CD4-positive, alpha-beta T cell treated with Interleukin-4 for 1 hour (primary cell): ENCODE measurements at places on chromosomes 5 and 9.

- no peak for DNase-seq
Measured at GRCh38 chr5:153744751-153745150, 254.3 kb downstream of the GRIA1 start.

DNA sequence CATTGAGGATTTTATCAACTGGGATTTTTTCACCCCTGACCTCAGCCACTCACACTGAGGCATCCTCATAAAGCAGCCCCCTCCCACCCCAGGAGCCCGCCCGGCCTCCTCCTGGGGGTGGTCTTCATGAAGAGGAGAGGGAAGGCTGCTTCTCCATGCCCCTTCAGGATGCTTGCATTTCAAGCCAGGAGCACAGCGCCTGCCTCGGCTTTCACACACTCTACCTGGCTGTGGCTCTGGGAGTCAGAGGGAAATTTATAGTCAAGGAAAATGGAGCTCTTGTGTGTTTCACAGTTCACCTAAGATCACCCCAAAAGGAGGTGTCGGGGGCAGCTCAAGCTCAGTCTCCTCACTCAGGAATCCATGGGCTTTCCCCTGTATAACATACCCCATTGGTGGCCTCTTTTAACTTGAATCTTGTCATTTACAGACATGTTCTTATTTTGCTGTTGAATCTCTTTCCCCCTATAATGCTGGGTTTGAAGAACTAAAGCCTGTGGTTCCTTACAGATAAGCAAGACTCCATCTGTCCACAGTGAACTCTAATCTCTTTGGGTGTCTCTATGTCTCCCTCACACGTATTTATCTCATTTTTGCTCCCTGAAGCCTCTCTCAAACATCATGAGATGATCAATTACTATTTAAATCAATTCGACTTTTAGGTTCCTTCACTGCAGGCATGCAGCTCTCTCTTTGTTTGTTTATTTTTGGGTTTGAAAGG, 22.6 kb upstream of the IQGAP2 start:
- DNase-seq, result no peak

DNA sequence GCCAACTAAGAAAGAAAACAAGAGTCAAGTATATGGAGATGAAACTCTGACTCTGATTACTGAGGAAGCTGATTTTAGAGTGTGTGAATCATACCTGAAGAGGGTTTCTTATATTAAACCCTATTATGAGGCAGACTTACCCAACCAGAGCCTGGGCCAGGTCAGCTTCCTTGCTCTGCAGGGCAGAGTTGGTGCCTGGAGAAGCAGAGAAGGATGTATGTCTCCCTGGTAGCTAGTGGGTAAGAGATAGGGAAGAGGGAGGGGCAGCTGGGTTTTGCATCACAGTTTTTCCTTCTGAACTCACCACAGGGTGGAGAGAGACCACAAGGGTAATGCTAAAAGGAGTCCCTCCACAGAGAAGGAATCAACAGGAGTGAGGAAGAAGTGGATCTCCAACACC, 104.1 kb downstream of the CMYA5 start:
- no peak for DNase-seq

DNA sequence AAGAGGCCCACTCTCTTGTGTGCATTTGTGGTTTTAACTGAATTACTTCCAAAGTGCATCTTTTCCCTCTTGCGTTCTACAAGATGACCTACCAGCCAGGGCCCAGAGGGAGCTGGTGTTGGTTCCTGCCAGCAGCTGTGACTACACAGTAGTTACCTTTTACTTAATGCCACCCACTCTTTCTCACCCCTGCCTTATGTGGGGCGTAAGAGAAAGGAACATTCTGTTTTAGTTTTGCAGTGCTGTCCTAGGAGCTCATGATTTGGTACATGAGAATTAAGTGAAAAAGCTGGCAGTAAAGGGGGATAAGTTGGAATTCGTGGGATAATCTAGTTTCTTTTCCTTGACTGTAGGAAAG, 45.4 kb downstream of the RCL1 start:
- DNase-seq, result no peak

DNA sequence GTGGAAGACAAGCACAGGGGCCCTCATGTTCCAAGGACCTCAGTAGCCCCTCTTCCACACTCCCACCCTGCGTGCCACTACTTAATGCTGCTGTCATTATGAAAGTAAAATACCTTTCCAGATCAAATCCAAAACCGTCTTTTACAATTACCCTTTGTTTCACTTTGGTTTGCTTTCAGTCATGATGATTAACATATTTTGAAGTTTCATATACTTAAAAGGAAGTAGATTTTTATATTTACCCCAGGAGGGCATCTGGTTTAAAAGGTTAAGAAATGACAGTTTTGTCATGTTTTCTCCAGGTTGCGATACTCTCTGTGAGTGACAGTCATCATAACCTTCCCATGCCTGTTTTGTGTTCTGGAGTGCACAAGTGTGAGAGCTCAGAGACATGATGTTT, 13.5 kb upstream of the MAP1B start:
- DNase-seq, result no peak

DNA sequence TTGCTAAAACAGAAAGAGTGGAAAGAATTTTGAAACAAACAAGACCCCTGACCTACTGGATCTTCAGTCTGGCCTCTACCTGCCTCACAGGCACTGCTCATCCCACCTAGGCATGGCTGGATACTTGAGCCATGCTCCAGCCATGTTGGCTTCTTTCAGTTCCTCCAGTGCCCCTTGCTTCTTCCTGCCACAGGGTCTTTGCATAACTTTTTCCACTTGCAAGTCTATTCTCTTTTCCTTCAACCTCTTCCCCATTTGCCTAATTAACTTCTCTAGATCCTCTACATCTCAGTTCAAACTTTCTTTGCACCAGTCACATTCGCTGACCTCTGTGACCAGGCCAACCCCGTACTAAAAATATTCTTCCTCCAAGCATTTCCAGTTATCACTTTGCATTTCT, 50.4 kb downstream of the STARD4 start:
- no peak for DNase-seq

DNA sequence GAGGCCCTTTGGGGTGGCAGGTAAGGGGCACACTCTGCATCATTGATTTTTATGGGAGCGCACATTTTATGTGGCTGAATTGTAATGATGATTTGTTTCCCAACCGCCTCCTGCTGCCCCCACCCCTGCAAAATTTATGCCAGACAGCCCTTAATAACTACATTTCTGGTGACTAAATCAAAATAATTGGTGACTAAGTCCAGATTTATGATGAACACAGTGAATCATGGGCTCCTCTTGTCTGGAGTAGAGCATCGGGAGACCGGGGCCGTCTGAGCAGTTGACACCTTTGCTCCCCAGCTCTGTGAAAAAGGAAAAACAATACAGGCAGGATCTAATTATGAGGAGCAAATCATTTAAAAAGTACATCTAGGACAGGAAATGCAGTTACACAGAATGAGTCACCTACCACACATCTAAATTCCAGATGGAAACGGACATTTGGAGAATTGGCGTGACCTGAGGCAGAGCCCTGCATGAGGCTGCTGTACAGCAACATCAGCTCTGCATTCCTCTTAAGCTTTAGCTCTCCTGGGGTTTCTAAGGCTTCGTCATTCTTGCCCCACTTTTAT, 58.9 kb downstream of the DOCK2 start:
- no peak for DNase-seq

DNA sequence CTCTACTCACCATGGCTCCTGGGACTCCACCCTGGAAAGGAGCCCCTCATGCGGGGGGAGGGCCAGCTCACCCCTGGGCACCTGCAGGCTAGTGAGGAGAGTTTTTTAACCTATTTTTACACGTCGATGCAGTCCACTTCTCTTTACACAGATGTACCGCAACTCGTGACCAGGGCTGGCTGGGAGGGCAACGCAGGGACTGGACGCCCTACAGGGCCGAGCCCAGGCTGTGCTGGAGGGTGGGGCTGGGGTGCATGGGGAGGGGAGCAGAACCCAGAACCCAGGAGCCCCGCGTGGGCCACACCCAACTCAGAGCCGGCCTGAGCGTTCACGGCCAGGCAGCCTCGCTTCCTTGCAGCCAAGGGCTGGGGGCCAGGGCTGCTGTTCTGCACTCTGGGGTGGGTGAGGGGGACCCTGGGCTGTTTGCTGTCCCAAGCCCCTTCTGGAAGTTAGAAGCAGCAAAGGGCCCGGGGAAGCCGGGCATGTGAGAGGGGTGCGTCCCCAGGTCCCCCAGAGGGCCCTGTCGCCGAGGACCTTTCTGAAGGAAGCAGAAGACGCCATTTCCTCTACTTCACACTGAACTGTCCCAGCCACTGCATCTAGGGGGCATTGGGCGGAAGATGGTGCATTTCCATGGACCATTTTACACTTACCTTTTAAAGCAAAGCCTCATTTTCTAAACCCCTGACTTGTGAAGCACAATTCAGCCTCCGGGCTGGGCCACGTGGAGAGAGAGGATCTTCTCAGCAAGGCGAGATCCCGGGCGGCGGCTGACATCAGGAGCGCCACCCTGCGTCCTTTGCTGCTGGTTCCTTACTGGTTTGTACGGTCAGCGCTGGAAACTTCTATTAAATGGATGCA, 90.5 kb downstream of the KCNT1 start:
- DNase-seq, result no peak

DNA sequence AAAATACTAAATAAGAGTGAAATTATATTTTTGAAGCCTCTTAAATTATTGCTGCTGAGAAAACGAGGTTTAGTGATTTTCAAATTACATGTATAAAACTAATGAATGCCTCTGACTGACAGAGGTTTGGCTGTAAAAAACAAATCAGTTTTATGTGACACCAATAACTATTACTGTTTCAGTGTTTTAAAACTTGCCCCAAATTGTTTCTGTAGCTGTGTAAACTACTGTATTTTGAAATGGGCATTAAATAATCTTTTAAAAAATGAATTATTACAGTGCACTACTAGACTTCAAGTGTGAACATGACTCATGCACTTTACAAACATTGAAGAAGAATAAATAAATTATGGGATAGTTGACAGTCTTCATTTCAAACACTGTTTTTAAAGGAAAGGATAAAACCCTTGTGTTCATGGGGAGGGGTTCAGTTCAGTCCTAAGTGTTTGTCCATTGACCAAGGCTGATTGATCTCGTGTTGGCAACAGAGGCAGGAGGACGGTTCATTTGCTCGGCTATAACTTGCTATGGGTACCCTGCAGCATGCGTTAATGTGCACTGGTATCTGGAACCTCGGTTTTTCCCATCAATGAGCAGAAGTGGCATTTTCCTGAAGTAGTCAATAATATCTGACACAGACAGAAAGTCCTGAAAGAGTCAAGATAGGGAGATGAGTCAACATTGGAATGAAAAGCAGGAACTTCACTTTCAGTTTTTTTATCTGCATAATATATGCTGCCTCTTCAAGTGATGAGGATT, 15.6 kb downstream of the C5orf58 start:
- no peak for DNase-seq

DNA sequence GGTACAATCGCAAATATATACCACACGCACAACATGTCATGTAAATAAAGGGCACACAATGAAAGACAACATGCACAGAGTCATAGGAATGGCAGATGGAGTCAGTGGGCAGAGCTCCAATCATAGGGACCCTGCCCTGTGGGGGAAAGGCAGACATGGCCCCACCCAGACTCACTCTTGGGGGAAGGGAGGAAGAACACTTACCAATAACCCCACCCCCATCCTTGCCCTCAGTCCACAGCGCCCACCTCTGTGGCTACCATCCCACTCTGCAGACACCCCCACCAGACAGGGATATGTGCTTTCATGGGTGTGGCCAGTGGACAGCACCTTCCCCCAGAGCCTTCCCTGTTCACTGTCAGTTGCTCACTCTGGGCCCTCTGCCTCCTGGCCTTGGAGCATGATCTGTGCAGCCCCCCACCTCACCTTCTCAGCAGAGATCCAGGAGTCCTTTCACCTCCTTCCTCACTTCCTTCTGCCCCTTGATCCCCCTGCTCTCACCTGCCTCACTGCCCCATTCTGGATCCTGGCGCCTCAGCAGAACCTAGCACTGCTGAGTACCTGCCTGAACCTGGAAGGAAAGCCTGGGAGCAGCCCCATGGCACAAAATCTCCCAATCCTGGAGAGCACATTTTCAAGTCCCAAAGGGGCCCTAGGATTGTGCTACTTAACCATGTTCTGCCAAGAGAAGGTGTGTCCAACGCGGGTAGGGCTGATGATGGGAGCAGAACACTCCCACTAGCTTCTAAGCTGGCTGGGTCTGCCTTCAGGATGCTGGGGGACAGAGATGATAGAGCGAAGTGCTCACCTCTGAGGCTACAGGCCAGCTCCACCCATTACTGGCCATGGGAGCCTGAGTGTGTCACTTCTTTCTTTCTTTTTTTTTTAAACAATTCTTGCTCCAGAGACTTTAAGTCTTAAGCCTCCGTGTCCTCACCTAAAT, 1.5 kb upstream of the PHF19 start:
- DNase-seq, result no peak

GRCh38 chr5:103490030-103490739, 72.4 kb downstream of the NUDT12 start:
- no peak for DNase-seq
